CD4-positive, alpha-beta T cell treated with Interleukin-17A for 4 hours (primary cell): ENCODE measurements at places on chromosomes 11 and 22.

DNA sequence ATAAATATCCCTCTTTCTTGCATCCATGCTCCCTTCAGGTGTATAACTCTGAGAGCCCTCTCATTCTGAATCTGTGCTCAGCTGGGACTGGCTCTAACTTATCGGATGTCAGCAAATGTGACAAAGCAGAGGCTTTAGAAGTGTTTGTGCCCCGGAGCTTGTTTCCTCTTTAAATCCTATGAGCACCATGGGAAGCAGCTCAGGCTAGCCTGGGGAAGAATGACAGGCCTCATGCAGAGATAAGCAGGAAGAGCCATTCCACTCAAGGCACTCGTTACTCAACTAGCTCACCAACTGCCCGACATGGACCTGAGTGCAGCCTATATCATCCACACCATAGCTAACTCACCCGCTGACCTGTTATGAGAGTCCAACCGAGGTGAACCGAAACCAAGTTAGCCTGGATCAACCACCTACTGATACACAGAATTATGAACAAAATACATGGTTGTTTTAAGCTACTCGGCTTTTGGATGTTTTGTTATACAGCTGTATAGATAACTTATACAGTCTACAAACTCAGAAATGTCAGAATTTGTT lies 990.7 kb downstream of the NTM start:
- DNase-seq, result no peak

GRCh38 chr11:13486926-13487660 lies 8.7 kb downstream of the PTH start:
- DNase-seq, result peak; percentile 81

DNA sequence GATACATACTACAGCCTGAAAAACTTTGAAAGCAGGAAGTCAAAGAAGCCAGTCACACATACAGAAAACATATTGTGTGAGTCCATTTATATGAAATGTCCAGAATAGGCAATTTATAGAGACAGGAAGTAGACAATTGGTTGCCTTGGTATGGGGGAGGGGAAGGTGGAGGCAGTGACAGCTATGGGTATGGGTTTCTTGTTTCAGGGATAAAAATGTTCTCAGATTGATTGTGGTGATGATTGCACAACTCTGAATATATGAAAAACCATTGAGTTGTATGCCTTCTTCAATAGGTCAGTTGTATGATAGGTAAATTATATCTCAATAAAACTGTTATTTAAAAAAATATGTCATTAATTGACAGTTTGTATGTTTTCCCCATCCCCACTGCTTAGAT lies 137.6 kb downstream of the SNX19 start:
- no peak for DNase-seq

DNA sequence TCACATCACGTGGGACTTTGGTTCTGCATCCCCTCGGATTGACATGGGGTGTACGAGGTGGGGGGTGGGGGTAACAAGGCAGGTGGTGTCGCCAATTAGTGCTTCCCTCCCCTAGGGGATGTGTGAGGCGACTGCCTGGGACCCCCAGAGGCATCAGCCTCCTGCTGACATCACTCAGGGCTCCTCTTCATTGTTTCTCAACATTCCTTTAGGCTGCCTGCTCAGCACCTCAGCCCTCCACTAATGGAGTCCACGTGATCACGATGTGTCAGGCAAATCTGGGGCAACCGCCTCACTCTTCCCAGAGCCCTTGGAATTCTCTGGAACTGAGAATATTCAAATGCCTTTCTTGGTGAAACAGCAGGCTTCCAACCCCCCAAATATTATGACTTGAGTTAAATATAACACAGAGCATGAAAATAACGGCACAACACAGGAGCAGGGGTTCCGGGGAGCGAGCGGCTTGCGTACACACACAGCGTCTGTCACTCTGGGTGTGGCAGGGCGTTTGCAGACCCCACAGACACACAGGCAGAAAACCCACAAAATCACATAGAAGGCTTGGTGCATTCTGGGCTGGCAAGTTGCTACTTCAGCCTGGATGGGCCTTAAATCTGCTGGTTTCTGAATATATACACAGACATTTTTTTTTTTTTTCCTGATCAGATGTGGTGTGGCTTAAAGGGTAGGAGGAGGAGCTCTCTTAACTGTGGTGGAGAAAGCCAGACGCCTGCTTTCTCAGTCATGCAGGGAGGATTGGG lies 170.1 kb upstream of the CADM1 start:
- DNase-seq, result no peak

GRCh38 chr22:21044931-21045584 lies 688 bp upstream of the LRRC74B start:
- DNase-seq, result no peak
